CD4-positive, CD25-positive, alpha-beta regulatory T cell (primary cell): ENCODE measurements at places on chromosomes 4 and X. TPM values are rescaled to one million over a fixed set of nuclear protein-coding genes. Genes with fewer than 3 reads are reported as not detected.

SOWAHD gene
- polyA plus RNA-seq: 0.44 TPM

CXorf65 gene
- polyA plus RNA-seq: 3.6 TPM

GPRIN3 gene
- 12.9 TPM for polyA plus RNA-seq

KIAA1210 gene
- polyA plus RNA-seq: not detected

SPANXC gene
- polyA plus RNA-seq: not detected

NDP gene
- polyA plus RNA-seq: not detected

DGKK gene
- polyA plus RNA-seq: not detected

ADAMTS3 gene
- not detected for polyA plus RNA-seq

XKRX gene
- polyA plus RNA-seq: 0.49 TPM

PRR32 gene
- polyA plus RNA-seq: not detected

WDR19 gene
- polyA plus RNA-seq: 2.6 TPM

CLDN2 gene
- not detected for polyA plus RNA-seq

NHS gene
- 1.3 TPM for polyA plus RNA-seq

VEGFC gene
- not detected for polyA plus RNA-seq

TKTL1 gene
- polyA plus RNA-seq: 21.4 TPM

DUX4 gene
- polyA plus RNA-seq: not detected

DNA sequence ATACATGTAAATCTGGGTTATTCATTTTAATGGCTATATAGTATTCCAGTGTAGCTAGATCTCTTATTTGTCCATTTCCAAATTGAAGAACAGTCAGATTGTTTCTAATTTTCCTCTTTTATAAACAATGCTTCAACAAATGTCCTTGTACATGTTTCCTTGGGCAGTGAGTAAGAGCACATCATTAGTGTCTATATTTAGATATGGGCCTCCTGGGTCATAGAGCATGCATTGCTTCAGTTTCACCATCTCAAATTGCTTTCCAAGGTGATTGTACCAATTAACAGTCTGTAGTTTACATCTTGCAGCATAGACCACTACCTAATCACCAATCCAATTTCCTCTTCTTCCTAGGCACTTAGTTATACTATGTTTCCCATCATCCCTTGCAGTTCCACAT lies 13.4 kb downstream of the PHKA2 start:
- no peak for DNase-seq

DNA sequence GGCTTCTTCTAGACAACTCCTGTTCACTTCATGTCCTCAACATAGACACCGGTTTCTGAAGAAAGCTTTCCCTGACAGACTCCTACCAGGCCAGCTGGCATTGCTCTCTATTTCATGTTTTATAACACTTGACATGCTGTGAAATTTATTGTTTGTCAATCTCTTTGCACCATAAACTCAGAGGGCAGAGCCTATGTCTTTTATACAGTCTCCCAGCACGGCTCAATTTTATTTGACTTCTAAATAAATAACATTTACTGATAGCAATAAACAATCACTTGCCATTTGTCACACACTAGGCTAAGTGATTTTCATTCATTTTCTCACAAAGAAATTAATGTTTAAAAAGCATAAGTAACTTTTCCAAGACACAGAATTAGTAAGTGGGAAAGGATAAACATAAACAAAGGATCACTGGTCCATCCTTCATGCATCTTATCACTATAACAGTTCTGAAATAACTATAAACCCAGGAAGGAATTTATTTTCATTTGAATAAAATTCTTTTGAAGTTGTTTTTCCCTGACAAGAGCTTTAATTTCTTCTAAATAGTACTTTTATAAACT lies 577.6 kb downstream of the TECRL start:
- no peak for DNase-seq

- no peak for DNase-seq
Observed at GRCh38 chrX:86329174-86329573, 180.9 kb downstream of the DACH2 start.

DNA sequence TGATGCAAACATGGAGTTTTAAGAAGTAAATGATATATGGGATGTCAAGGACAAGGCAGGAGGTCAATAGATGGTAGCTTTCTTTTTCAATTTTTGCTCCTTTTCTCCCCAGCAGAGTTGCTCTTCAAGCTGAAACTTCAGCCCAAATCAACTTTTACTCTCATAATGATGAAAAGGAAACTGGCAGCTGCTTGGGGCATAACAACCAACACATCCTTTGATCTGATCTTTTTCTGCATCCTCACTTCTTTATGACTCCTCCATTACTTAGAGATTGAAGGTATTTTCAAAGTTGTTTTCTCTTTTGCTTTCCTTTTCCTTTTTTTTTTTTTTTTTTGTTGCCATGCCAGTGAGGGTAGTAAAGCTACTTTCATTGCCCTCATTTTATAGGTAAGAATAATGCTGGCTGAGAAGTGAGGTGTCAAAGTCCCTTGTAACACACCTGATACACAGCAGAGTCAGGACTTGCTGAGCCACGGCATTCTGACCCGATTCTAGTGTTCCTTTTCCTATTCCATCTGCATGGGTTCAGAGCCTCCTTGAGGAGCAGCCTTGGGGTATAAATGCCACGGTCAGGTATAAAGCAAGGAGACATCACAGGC lies 26.9 kb downstream of the SLC2A9 start:
- DNase-seq: peak; percentile 70

- DNase-seq: no peak
Observed at GRCh38 chr4:158775091-158775651, 6.3 kb downstream of the FNIP2 start.

DNA sequence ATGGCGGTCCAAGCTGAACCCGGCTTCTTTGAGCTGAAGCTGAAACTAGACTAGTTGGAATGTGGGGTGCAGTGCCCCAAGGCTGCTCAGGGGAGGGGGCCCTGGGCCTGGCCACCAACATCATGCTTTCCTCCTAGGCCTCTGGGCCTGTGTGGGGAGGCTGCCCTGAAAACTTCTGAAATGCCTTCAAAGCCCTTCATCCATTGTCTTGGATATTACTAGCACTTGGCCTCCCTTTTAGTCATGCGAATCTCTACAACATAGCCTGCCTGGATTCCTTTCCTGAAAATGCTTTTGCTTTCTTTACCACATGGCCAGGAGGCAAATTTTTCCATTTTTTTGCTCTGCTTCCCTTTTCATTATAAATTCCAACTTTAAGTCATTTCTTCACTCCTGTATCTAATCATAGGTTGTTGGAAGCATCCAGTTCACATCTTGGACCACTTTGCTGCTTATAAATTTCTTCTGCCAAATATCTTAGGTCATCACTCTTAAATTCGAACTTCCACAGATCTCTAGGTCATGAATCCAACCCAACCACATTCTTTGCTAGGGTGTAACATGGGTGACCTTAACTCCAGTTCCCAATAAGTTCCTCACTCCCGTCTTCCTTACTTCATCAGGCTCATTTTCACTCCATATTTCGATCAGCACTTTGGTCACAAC lies 103.4 kb downstream of the DDIT4L start:
- no peak for DNase-seq

DNA sequence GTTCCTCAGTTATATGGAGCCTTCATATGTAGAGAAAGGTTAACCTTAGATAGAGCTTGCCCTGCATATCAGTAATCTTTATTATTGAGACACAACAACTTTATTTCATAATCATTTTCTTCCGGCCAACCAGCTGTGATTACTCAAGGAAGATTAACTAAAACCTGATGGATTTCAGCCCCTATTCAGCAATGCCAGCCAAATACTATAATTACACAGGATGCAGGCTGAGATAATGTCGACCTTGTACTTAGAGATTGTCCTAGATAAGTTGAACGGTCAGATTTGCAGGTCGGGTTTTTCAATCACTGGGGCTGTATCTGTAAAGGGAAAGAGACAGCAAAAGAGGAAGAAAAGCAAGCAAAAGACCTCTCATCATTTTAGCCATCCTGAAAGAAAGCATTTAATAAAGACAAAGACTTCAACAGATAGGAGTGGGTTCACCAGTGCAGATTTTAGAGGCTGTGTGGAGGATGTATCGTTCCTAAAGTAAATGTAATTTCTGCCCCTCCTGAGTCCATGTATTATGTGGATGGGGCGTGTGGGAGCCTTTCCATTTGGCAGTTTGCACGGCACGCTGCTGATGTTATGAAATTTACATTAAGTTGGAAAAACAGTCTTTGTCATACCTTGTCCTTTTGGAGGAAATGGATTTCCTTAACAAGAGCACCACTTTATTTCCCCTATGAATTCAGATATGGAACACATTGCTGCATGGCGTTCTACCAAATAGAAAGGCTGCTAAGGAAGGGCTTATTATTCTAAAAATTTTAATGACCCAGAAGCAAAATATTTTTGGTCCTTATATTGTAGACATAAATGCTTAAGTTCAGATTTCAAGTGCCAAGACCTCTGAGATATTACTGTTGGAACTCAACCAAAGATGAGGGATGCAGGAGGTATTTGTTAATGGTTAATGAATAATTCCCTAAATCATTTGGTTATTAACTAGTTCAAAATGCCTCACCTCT lies 496.7 kb downstream of the SPRY1 start:
- no peak for DNase-seq

- DNase-seq: no peak
Observed at GRCh38 chr4:80141543-80141942, 55.8 kb upstream of the PRDM8 start.

DNA sequence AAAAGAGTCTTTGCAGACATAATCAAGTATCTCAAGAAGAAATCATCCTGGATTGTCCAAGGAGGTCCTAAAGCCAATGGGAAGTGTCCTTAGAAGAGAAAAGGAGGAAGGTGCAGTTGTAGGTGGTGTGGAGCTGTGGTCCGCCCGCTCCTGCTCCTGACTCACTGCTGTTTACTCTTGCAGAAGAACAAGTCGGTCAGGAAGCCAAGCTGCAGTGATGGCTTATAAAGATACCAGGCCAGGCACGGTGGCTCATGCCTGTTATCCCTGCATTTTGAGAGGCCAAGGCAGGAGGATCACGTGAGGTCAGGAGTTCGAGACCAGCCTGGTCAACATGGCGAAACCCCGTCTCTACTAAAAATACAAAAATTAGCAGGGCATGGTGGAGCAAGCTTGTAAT lies 66.4 kb upstream of the ATP6AP2 start:
- no peak for DNase-seq

DNA sequence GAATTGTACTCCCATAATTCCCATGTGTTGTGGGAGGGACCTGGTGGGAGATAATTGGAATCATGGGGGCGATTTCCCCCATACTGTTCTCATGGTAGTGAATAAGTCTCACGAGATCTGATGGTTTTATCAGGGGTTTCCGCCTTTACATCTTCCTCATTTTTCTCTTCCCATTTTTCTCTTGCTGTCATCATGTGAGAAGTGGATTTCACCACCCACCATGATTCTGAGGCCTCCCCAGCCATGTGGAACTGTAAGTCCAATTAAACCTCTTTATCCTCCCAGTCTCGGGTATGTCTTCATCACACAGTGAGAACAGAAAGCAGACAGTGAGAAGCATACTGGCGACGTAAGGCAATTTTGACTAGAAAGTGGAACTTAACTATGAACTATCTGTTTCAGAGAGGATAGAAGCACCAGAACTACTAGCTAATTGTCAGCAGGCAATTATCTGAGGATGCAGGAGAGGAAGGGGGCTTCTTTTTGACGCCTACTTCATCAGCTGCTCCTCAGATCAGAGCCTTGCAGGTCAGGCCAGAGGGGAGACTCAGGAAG lies 8.5 kb upstream of the GPR50 start:
- DNase-seq: no peak

DNA sequence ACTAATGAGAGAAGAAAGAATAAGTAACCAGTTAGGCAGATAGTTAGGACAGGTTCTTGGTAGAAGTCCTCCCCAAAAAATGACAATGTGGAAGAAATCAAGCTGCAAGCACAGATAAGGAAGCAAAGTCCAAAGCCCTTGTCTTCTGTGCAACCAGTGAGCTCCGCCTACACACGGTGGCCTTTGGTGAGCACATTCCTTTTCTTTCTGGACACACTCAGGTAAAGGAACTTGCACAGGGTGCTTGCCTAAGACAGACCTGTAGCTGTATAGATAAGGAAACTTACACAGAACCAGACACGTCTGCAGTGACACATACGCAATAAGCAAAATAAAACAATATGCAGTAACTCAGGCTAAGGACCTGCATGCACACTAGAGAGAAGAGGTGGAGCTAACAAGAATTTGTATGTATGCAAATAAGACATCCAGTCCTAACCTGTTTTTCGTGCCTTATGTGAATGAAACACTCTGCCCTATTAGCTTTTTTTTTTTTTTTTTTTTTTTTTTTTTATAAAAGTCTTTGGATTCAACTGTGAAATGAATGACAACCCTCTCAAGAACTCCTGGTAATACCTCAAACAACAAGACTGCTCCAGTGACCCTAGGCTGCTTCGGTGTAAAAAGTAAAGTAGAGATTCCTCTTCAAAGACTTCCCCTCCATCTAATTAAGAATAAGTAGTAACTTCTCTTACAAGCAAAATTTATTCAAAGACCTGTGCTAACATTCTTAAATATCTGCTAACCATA lies 48.8 kb downstream of the UGT2B10 start:
- no peak for DNase-seq

- DNase-seq: no peak
Observed at GRCh38 chr4:108906006-108906405, 143.2 kb upstream of the ETNPPL start.

DNA sequence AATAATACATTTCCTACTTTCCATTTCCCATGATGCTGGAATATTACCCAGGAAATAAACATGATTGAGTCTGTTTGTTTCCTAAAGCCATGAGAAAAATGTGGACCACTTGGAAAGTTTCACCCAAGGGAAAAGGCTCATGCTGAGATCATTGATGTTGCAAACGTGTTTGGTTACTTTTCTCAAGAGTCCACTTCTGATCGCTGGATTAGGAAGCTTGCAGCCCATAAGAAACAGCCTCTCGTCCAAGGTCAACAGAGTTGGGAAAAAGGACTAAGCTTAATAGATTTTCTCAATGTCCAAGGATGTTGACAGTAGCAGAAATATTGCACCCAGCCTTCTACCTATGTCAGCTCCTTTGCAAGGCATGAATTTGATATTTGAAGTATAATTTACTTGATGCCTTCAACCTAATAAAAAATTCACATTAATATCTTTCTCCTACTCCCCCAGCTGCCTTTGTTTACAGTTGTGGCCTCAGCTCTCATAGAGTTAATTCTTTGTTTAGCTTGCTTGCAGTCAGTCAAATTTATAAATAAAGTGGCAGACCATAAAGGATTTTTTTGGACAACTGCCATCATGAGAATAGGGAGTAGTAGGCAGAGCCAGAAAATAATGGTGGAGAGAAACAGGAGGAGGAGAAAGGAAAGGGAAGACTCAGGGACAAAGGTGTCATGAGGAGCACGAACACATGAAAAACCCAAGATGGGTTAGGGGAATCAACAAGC lies 65.6 kb upstream of the BLTP1 start:
- DNase-seq: no peak

DNA sequence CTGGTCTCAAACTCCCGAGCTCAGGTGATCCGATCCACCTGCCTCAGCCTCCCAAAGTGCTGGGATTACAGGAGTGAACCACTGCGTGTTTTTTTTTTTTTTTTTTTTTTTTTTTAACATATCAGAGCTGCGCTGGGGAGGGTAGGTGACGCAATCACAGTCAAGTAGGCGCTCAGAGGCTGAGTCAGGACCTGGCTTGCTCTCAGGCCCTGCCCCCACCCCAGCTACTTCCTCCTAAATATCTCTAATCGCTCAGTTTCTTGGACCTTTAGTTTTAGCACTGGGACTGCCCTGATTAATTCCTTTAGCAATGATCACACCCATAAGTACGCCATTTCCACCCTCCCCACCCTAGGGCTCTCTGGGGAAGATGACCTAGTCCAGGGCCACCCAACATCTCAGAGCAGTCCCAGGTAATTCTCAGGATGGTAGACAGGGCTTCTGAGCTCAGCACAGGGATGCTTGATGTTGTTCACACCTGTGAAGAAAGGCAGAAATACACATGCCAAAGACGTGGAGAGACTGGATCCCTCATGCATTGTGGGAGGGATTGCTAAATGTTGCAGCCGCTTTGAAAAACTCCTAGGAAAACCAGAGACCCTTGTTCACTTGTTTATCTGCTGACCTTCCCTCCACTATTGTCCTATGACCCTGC lies 50.2 kb downstream of the DDX3X start:
- peak; percentile 10 for DNase-seq

- no peak for DNase-seq
Observed at GRCh38 chr4:16707874-16708273, 190.6 kb downstream of the LDB2 start.
